ENCODE measurements at places on chromosomes 12 and 14. TPM values are rescaled to one million over a fixed set of nuclear protein-coding genes. Genes with fewer than 3 reads are reported as not detected.

DNA sequence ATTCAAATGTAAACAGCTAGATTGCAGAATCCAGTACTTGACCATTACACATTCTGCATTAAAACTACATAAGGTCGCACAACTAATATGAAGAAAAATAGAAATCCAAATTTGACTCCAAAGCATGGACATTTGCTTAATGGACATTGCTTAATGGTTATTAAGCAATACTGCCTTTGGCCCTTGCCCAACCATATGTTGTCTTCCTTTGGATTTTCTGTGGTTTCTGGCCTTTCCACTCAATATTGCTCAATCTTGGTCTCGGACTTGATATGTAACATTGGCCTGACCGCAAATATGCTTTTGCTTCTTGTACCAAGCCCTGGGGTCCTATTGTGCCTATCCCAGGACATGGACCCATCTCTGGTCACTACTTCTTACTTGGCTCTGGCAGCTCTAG lies 67.2 kb downstream of the PTPRR start:
- no peaks in the 10 kb centered on the region for H3K4me1 ChIP-seq
- DNase-seq = no peak
- H3K36me3 ChIP-seq = no peaks in the 10 kb centered on the region
- H3K27me3 ChIP-seq = no peaks in the 10 kb centered on the region
- H3K27ac ChIP-seq = no peak overlapping the region
- H3K4me3 ChIP-seq = no peak overlapping the region

DNA sequence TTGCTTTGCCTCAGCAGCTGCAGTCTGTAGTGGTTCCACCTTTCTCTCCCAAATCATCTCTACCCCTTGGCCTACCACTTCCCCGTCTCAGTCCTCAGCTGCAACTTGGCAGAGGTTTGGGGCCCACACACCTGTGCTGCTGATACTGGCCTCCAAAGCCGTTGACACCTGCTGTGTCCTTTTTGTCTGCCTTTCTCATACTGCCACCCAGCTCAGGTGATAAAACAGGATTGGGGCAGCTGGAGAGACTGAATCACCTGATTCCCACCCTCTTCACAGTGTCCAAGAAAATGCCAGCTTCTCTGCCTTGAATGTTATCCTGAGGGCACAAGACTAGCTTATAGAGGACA lies 103.7 kb downstream of the ETV6 start:
- no peak overlapping the region for H3K27ac ChIP-seq
- H3K4me3 ChIP-seq = no peak overlapping the region
- H3K36me3 ChIP-seq = no peaks in the 10 kb centered on the region
- H3K27me3 ChIP-seq = peaks cover 36% of the 10 kb centered on the region

DNA sequence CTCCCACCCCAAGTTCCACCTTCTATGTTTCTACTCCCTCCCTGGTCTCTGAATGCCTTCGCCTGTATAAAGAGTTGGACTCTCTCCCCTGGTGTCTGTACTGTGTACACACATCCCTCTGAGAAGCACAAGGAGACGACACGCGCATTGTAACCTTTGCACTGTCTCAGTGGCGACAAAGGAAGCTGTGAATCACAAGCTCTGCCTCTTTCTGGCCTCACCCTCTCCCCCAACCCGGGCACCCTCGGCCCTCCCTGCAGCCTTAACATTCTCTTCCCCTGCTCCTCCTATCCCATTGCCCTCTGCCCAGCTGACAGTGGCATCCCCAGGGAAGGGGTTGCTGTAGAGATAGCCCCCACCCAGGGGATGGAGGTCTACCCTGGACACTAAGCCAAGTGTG lies 2.5 kb upstream of the SMARCD1 start:
- H3K36me3 ChIP-seq = peaks cover 13% of the 10 kb centered on the region
- H3K27ac ChIP-seq = no peak overlapping the region
- no peak overlapping the region for H3K4me3 ChIP-seq

GRCh38 chr14:52609445-52610044 lies 56.9 kb downstream of the GPR137C start:
- H3K27me3 ChIP-seq = no peaks in the 10 kb centered on the region
- no peak overlapping the region for H3K4me3 ChIP-seq
- H3K4me1 ChIP-seq = no peaks in the 10 kb centered on the region
- no peaks in the 10 kb centered on the region for H3K36me3 ChIP-seq
- peak; percentile 48 for DNase-seq

DNA sequence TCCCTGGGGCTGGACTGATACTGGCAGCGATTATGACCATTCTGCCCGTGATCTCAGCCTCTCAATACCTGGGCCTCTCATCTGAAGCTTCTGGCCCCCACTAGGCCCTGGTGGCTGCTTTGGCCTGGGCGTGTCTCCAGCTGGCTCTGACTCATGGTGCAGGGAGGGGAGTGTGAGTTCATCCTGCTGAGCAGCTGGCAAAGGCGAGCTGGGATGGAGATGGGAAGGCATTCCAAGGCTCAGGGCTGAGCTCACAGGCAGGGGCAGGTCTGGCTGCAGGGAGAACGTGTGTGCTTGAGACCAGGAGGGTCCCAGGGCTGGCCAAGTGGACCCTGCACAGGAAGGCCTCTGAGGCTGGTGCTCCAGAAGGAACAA lies 221.8 kb downstream of the TMEM121 start:
- no peak for DNase-seq
- H3K36me3 ChIP-seq = no peaks in the 10 kb centered on the region
- H3K27me3 ChIP-seq = no peaks in the 10 kb centered on the region
- H3K4me1 ChIP-seq = no peaks in the 10 kb centered on the region
- H3K27ac ChIP-seq = no peak overlapping the region
- no peak overlapping the region for H3K4me3 ChIP-seq

DNA sequence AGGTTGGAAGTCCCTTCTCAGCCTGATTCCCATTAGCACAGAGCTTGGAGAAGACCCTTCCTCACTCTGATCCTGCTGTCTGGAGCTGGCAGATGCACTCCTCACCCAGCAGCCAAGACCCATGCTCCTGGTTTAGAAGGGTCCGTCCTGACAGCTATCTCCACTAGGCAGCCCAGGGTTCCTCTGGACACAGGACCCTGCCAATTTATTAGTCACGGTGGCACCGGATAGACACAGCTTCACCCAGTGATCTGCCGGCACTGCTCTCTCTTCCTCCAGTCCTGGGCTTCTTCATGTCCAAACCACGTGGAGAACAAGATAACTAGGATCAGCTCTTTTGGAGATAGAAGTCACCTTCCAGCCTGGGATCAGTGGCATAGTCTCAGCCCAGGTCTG lies 26.2 kb upstream of the TCL1B start:
- H3K4me3 ChIP-seq = no peak overlapping the region
- peaks cover 86% of the 10 kb centered on the region for H3K27me3 ChIP-seq

- no peak overlapping the region for H3K4me3 ChIP-seq
- no peak overlapping the region for H3K27ac ChIP-seq
- no peaks in the 10 kb centered on the region for H3K27me3 ChIP-seq
Measured at GRCh38 chr12:50901685-50902113, 50.6 kb upstream of the HIGD1C start.

ASPG gene
- total RNA-seq = 0.71 TPM

DLK1 gene
- 67.1 TPM for total RNA-seq

GRCh38 chr14:38128640-38129039 lies 79.1 kb upstream of the SSTR1 start:
- H3K4me3 ChIP-seq = no peak overlapping the region
- no peaks in the 10 kb centered on the region for H3K27me3 ChIP-seq
- H3K27ac ChIP-seq = no peak overlapping the region
- no peak for DNase-seq
- peaks cover 6% of the 10 kb centered on the region for H3K4me1 ChIP-seq

GRCh38 chr12:56990648-56991318 lies 15.6 kb downstream of the ZBTB39 start:
- no peaks in the 10 kb centered on the region for H3K27me3 ChIP-seq
- peak; percentile 40 for DNase-seq
- no peaks in the 10 kb centered on the region for H3K4me1 ChIP-seq
- no peak overlapping the region for H3K27ac ChIP-seq
- no peak overlapping the region for H3K4me3 ChIP-seq
- H3K36me3 ChIP-seq = no peaks in the 10 kb centered on the region

DNA sequence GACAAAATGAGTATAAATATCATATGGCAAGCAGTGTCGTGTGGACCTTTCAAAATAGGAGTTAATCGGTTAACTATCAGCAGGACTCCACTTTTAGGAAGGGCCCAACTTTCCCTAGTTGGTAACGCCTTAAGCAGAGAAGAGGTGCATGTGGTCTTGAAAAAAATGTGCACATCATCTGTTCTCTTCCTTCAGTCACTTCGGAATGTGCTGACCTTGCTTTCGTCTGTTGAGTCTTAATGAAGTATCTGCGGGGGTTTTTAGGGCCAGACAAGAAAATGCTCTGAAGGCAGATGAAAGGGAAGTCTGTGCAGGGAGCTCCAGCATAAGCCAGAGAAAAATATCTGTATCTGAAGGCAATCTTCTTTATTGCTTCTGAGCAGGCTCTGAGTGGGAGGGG lies 185.2 kb downstream of the AEBP2 start:
- no peak for DNase-seq
- H3K27me3 ChIP-seq = no peaks in the 10 kb centered on the region
- H3K36me3 ChIP-seq = no peaks in the 10 kb centered on the region
- H3K4me1 ChIP-seq = no peaks in the 10 kb centered on the region
- peak overlapping the region; percentile 38 for H3K27ac ChIP-seq

DNA sequence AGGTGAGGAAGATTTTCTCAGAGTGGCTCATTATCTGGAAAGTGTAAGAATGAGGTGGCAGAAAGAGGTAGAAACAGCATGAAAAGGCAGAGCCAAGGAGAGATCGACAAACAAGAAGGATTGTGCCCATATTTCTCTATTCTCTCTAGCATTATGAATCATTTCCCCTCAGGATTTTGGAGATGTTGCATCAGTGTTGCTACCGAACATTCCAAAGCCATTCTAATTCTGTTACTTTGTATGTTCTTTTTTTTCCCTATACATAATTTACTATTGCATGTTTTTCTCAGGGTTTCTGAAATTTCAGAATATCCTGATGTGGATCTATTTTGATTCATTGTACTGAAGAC lies 61.4 kb downstream of the KICS2 start:
- no peak overlapping the region for H3K4me3 ChIP-seq
- no peaks in the 10 kb centered on the region for H3K36me3 ChIP-seq
- no peak for DNase-seq

DNA sequence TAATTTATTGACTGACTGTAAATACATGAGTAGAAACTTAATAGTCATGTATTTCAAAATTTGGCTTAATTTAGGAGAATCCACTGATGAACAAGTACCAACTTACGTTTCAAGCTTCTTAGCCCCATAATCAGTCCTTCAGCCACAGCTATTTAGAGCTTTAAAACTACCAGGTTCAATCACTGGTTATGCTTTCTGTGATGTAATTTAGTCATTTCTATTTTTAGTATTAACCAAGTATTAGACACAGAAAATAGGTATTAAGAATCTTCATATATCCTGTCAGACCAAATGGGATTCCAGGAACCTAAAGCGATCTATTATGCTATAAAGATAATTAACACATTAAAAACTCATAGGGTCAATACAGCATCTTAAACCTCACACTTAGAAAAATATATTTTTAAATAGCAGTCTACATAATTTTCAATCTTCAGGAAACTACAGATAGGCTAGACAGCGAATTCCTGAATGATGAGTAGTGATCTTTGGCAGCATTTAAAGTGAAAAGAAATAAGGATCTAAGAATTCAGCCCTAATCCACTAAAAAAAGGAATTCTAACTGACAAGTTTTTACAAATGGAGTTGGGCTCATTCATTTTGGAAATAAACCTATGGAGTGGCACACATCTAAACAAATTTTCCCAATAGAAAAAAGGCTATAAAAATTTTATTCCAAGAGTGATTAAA lies 51.5 kb downstream of the ZC3H14 start:
- peaks cover 79% of the 10 kb centered on the region for H3K36me3 ChIP-seq
- no peak overlapping the region for H3K4me3 ChIP-seq
- no peaks in the 10 kb centered on the region for H3K27me3 ChIP-seq
- H3K4me1 ChIP-seq = peaks cover 9% of the 10 kb centered on the region

DNA sequence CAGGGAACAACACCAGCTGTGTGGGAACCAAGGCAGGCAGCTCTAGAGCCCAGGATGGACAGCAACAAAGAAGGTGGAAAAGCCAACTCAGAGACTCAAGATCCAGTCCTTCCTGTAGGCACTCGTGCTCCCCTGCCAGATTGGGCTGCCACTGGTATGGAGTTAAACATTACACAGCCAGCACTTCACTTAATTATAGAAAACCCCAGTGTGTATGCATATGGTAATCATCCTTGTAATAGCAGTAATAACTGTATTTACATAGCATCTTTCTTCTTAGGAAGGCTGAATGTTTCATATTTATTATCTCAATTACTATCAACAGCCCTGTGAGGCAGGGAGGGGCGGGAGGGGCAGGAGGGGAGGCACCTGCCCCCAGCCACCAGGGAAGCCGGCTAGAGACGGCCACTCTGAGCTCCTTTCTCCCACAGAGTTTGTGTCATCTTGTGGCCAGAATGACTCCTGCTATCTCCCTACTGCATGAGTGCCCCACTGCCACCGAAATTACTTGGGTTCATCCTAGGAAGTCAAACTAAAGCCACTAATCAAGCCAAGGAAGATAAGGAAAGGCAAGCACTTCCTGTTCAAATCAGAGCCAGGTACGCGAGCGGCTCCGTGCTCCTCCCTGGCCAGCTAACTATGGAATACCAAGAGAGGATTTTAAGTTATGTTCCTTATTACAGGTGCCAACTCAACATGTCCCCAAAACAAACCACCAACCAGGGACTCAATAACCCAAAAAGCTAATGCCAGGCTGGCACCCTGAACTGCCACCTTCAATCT lies 15.7 kb upstream of the RAB35 start:
- H3K4me3 ChIP-seq = no peak overlapping the region
- H3K27ac ChIP-seq = no peak overlapping the region
- peaks cover 97% of the 10 kb centered on the region for H3K36me3 ChIP-seq
- no peak for DNase-seq
- H3K27me3 ChIP-seq = no peaks in the 10 kb centered on the region

GRCh38 chr14:95503365-95504134 lies 12.9 kb downstream of the SYNE3 start:
- H3K27me3 ChIP-seq = no peaks in the 10 kb centered on the region
- H3K4me3 ChIP-seq = no peak overlapping the region

KRT81 gene
- total RNA-seq = not detected

DNA sequence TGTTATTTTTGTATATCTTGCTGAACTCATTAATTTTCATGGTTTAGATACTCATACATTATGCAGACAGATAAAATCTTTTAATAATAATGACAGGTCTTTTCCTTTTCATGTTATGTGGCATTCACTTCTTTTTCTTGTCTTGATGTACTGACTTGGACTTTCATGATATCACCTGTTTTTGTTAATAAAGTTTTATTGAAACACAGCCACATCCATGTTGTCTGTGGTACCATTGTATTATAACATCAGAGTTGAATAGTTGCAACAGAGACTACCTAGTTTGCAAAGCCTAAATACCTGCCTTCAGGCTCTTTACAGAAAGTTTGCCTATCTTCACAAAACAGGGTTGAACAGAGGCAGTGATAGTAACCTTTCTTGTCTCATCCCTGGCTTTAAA lies 85.1 kb downstream of the RGS6 start:
- no peaks in the 10 kb centered on the region for H3K36me3 ChIP-seq
- no peak overlapping the region for H3K27ac ChIP-seq
- H3K4me1 ChIP-seq = no peaks in the 10 kb centered on the region
- no peaks in the 10 kb centered on the region for H3K27me3 ChIP-seq
- no peak for DNase-seq
- no peak overlapping the region for H3K4me3 ChIP-seq

- no peak overlapping the region for H3K27ac ChIP-seq
- no peaks in the 10 kb centered on the region for H3K27me3 ChIP-seq
- no peak overlapping the region for H3K4me3 ChIP-seq
- no peaks in the 10 kb centered on the region for H3K4me1 ChIP-seq
Measured at GRCh38 chr12:38328306-38328895, 11.8 kb downstream of the ALG10B start.

CLEC4A gene
- not detected for total RNA-seq

FBLN5 gene
- 5.8 TPM for total RNA-seq
